ENCODE measurements at places on chromosomes 6 and 20.

GRCh38 chr6:150005761-150006651, 19.3 kb downstream of the RAET1L start:
- no peak for DNase-seq

- DNase-seq: no peak
Observed at GRCh38 chr6:169145991-169146501, 107.6 kb downstream of the THBS2 start.

DNA sequence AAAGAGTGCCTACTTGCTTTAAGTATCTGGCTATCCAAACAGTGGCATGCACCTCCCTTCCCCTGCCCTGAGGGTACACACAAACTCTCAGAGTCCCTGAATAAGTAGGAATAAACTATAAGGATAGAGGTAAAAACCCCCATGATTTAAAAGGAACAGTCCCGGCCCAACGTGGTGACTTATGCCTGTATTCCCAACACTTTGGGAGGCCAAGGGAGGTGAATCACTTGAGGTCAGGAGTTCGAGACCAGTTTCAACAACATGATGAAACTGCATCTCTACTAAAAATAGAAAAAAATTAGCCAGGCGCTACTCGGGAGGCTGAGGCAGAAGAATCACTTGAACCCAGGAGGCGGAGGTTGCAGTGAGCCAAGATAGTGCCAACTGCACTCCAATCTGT, 22.2 kb downstream of the SAMHD1 start:
- no peak for DNase-seq

DNA sequence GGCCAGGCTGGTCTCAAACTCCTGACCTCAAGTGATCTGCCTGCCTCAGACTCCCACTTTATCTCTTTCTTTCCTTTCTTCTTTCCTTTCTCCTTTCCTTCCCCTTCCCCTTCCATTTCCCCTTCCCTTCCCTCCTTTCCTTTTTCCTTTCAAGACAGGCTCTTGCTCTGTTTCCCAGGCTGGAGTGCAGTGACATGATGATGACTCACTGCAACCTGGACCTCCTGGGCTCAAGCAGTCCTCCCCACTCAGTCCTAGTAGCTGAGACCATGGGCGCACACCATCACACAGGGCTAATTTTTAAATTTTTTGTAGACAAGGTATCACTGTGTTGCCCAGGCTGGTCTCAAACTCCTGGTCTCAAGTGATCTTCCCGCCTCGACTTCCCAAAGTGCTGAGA, 377.6 kb upstream of the ZFP64 start:
- no peak for DNase-seq

DNA sequence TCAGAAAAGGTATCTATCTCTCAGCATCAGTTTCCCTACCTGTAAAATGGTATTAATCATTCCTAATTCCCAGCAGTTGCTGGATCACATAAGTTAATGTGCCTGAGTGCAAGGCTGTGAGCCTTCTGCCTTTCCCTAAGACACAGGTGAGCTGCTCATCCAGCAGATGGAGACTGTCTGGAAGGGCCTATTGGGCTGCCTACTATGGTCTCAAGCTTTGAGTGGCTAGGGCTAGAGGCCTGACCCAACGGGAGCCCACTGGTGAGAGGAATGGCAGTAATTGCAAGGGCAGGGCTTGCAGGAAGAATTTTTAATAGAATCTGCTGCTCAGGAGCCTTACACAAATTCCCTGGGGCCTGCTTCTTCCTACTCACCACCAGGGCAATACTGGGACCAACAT, 4.3 kb downstream of the KHDC1 start:
- no peak for DNase-seq

- no peak for DNase-seq
Observed at GRCh38 chr6:5086294-5086890, 1.3 kb downstream of the PPP1R3G start.

DNA sequence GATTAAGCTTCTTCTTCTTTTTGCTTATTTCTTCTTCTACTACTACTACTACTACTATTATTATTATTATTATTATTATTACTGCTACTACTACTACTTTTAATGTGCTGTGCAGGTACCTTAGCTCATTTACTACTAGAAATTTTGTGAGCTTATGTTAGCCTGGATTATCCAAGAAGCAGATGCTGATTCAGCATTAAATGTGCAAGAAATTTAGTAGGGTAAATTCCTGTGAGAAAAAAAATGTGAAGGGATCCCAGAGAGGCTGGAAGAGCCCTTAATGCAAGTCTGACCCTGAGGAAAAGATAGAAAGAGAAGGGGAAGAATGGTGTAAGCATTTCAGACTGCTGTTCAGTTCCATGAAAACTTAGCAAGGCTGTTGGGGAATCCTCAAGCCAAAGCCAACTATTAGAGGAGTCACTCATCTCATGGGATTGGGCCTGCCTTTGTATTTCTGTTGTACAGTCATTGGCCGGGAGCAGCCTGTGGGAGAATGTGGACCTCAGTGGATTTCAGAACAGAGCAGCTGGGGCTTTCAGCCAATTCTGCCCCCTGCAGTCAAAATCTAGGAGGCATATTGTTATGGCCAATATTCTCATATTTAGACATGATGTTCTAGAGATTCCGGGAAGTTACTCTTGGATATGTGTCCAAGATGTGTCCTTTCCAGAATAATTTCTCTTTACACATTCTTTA, 37.2 kb upstream of the TSPYL1 start:
- no peak for DNase-seq

DNA sequence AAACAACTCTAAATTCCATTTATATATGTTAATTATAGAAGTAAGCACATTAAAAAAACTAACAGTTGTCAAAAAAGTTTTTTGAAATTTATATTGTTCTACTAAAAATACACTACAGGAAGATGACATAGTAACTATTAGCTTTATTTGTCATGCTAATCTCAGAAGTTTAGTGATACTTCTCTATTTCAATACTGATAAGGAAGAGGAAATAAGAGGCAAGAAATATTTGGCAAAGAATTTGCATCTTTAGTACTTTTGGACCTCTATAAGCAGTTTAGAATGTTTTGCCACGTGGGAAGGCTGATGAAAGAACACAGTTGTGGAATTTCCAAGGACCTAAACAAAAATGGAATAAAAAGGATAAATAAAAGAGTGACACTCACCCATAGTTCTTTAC, 12.6 kb downstream of the IFNGR1 start:
- DNase-seq: no peak

DNA sequence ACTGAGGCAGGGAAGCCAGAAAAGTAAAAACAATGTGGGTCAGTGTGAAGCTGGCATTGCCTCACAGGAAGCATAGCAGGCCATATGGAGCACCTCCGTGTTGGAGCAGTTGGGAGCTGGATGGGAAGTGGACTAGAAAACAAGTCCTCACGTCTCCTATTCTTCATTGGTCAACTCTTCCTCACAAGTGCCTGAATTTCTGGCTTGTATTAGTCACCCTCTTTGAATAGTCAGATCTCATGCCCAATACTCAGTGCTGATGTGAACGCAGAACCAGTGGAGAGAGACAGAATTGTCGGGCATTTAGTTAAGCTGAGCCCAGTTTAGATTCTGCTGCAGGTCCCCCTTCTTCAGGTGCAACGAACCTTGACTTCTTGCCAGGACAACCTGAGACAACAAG, 22.3 kb upstream of the RSPO3 start:
- DNase-seq: no peak

GRCh38 chr6:971981-972640, 279.2 kb upstream of the EXOC2 start:
- DNase-seq: no peak

- DNase-seq: no peak
Observed at GRCh38 chr6:93424303-93425064, 5.1 kb upstream of the EPHA7 start.

DNA sequence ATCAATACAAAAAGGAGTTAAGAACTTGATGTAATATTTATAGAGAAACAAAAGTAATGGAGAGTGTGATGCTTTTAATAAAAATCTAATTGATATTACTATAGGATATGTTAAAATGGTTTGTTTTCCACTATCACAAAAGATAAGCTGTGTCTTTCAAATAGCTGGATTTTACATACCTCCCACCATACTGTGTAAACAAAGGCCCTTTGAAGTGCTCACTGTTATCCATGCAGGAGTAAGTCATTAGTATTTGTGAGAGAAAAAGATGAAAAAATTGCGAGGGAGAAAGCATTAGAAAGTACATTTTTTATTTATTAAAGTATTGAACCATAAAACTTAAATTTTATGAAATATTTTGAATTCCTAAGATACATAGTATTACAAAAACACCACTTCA, 733.0 kb downstream of the GRIK2 start:
- DNase-seq: no peak

GRCh38 chr6:108113557-108114519, 39.3 kb upstream of the OSTM1 start:
- no peak for DNase-seq

- DNase-seq: no peak
Observed at GRCh38 chr6:127347178-127347577, 3.8 kb upstream of the ECHDC1 start.

GRCh38 chr6:165721356-165721755, 58.3 kb upstream of the PDE10A start:
- no peak for DNase-seq

DNA sequence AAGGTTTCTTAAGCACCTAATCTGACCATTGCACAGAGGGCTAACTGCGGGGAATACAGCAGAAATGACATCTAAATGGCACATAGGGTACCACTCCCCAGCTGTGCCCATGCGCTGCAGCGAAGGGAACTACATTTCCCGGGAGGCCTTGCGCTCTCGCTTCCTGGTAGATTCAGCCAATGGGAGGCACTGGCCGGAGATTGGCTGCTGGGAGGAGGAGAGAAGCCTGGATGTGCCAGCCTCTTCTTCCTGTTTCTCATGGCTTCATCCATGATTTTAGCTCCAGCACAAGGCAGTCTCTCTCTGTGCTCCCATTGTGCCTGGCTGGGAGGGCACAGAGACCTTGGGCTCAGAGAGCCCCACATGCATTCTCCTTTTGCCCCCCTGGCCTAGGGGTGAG, 101.7 kb upstream of the FOXA2 start:
- no peak for DNase-seq

DNA sequence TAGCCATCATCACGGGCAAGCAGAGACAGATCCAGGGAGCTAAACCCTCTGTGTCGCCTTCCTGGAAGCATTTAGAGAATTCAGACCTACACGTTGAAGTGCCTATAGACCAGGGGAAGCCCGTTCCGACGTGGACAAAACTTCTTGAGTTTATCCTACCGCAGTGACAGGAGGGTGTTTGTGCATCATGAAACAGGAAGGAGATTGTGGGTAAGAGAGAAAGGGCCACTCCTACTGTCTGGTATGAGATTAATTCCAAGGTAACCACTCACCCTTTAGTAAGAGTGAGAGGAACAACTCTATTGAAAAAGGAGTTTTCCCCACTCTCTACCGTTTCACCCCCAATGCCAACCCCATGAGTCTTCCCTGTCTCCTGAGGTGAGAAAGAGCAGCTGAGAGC, 133.7 kb downstream of the TFAP2C start:
- no peak for DNase-seq

DNA sequence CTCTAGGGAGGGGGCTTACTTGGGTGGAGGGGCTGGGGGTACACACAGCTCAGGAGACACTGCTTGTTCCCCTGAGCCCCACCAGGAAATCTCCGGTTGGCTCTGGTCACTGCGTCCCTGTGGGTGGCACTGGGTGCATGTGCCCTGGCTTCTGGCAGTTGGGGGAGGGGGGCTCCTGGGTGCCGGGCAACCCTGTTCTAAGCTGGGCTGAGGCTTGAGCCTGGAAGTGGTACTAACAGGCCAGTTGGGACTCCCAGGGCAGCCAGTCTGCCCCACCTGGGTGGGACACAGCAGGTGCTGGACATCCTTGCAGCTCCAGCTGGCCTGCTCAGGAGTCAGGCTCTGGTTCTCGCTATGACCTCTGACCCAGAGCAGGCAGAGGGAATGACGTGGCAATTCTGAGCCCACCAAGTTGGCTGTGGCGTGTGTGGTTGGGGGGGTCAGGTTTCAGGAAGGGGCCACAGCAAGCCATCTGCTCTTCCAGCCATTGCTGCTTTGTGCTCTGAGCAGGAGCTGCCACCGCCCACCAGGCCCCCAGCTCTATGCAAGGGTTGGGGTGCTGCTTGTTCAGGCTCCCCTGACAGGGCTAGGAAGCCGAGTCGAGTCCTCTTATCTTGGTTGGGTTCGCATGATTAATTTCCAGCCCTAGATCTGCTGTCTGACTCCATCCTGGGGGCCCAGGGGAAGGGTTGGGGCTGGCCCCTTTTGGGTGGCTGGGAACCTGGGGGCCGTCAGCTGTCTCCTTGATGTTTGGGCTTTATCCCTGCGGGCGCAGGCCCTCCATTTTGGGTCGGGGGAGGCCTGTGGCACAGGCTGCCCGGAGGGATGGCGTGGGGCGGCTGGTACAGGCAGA, 590 bp downstream of the C20orf204 start:
- no peak for DNase-seq

- DNase-seq: no peak
Observed at GRCh38 chr6:43468748-43469681, 8.4 kb upstream of the TJAP1 start.

DNA sequence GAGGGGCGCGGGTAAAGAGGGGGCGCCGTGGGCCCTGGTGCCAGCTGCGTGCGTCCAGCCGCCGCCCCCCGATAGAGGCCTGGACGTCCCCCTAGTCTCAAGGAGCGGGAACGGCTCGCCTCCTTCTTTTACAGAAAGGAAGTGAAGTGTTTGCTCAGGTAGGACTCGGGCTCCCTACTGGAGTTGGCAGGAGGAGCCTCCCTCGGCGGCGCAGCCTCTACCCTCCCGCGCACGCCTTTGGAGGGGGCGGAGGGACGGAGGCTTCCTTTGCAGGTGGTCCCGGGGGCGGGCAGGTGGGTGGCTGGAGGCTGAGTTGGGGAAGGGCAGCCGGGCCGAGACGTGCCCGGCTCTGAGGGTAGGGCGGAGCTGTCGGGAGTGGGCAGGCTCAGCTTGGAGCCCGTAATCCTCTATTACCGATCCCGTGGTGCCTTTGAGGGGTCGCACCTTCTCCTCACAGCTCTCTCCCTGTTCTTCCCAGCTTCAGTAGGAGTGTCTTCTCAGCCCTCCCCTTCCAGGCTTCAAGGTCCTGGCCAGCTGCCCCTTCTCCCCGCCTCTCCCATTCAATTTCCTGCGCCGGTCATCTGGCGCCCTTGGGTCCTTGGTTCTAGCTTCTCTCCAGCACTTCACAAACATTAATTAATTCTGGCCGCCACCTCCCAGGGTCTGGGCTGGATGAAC, 728 bp downstream of the ITPR3 start:
- DNase-seq: peak; percentile 15

DNA sequence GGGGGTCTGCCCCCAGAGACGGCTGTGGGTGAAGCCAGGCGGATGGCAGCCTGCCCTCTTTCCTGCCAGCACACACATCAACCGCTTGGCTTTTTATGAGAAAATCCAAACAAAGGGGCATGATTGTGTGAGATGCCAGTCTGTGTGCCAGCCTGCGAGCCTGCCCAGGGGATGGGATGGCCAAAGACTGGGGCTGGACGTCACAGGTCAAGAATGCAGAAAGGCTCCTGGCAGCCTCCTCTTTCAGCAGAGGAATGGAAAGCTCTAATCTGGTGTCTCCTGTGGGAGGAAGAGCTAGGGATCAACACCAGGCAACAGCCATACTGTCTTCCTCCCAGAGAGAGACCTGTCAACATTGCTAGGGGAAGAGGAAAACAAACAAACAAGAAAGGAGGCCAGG, 15.8 kb downstream of the TUBB2B start:
- DNase-seq: no peak

DNA sequence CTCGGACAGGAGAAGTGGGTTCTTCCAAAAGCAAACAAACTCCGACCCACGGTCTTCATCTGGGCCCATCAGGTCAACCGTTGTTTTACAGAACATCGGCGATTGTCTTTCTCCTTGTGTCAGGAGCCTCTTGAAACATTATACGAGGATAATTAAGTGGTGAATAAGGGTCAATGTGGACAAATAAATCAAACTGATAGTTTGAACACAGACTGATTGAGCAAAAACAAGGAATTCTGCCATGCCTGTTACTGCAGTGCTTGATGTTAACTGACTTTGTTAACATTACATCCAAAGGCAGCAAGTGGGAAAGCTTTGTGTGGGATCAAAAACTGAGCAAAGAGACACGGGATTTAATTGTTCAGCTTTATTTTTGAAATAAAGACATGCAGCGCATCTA, 101.1 kb upstream of the IFNGR1 start:
- no peak for DNase-seq
